Mesothelial cell of epicardium (in vitro differentiated cells): ENCODE measurements at places on chromosomes 7 and 10.

GRCh38 chr7:25389489-25390106 is 161.3 kb upstream of the NPVF start:
- H3K4me3 ChIP-seq = no peak overlapping the region
- H3K27me3 ChIP-seq = peaks cover 18% of the 10 kb centered on the region
- H3K27ac ChIP-seq = no peak overlapping the region
- no peaks in the 10 kb centered on the region for H3K36me3 ChIP-seq
- peaks cover 36% of the 10 kb centered on the region for H3K4me1 ChIP-seq

- no peak for DNase-seq
- peaks cover 2% of the 10 kb centered on the region for H3K36me3 ChIP-seq
- no peaks in the 10 kb centered on the region for H3K4me1 ChIP-seq
- H3K27me3 ChIP-seq = peaks cover 9% of the 10 kb centered on the region
Measured at GRCh38 chr10:92677708-92678107, 12.0 kb upstream of the HHEX start.

DNA sequence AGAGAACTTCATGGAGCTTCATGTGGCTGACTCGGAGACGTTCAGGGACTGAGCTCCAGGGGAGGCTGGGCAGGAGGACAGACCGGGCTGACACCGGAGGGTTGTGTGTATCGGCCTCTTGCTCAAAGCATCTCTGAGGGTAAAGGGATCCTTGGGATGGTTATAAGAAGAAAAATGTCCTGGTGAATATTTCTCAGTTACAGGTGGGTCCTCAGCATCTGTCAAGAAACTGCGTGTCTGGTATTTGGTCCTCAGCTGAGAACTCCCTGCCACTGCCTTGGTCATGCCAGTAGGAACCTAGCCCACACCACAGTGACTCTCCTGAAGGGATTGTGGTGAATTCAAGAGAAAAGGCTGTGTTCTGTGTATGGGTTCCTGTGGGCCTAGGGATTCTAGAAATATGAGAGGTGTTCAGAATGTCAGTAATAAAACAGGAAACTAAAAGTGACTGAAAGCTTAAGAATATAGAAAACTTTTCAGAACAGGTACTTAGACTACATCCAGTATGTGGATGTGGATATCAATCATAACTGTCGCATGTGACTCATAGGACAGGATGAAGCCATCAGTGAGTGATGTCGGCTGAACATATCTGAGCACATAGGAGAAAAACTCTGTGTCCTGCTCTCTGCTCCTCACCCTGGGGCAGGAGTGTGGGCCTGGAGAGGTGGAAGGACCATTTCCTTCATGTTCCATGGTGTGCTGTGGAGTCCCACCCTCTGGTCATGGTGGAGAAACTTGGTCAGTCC is 28.4 kb downstream of the MBL2 start:
- no peaks in the 10 kb centered on the region for H3K27me3 ChIP-seq
- peaks cover 4% of the 10 kb centered on the region for H3K4me1 ChIP-seq
- no peak for DNase-seq
- H3K36me3 ChIP-seq = no peaks in the 10 kb centered on the region
- no peak overlapping the region for H3K27ac ChIP-seq
- no peak overlapping the region for H3K4me3 ChIP-seq

DNA sequence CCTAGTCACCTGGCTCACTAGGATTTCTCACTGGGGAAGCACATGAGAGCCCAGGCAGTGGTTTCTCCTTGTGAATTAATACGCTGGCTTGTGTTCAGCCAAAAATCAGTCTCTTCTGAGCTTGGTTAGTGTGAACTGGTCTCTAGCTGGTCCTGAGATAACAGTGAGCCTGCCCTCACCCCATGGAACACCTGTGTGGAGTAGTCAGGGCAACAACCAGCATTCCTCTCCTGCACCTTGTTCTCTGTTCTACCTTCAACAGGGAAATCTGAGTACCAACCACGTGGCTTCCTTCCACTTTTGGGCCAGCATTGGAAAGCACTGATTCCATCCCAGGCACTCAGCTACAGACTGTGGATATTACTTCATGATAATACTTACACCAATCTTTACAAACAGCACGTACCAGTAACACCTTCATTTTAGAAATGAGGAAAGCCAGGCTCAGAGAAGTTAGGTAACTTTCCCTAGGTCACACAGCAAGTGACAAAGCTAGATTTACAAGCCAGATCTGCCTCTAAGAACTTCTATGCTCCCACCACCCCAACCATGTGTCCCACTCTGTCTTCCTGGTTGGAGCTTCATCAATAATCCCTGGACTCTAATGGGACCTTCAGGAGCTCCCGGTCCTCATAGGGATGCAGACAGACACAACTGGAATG is 106.6 kb downstream of the GRID1 start:
- H3K4me1 ChIP-seq = no peaks in the 10 kb centered on the region
- no peaks in the 10 kb centered on the region for H3K36me3 ChIP-seq
- no peak overlapping the region for H3K4me3 ChIP-seq
- peaks cover 73% of the 10 kb centered on the region for H3K27me3 ChIP-seq

DNA sequence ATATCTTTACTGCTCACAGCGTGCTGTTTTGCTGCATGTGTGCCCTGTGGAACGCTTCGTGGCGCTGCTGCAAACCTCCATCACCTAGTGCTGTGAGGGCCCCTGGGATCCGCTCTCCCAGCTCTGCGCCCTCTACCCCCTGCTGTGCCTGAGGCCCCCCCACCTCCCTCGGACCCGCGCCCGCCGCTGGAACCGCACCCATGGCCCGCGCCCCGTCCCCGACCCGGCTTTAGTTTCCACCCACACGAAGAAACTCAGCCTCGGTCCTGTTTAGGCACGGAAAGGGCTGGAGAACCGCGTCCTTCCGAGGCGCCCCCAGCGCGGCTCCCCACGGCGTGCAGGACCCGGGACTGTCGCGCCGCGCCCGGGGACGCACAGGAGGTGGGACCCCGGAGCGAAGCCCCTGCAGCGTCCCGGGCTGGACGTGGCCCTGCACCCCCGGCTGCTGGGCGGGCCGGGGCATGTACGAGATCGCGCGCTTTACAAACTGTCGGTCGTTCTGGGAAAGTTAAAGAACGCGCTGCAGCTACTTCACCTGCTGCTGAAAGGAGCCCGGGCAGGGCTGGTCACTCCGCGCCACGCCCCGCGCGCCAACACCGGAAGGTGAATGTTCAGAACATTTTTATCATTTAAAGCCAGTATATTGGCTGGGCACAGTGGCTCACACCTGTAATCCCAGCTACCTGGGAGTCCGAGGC is 54.3 kb downstream of the BMS1 start:
- no peaks in the 10 kb centered on the region for H3K4me1 ChIP-seq
- DNase-seq = no peak
- no peaks in the 10 kb centered on the region for H3K27me3 ChIP-seq
- no peak overlapping the region for H3K27ac ChIP-seq
- H3K36me3 ChIP-seq = peaks cover 4% of the 10 kb centered on the region

DNA sequence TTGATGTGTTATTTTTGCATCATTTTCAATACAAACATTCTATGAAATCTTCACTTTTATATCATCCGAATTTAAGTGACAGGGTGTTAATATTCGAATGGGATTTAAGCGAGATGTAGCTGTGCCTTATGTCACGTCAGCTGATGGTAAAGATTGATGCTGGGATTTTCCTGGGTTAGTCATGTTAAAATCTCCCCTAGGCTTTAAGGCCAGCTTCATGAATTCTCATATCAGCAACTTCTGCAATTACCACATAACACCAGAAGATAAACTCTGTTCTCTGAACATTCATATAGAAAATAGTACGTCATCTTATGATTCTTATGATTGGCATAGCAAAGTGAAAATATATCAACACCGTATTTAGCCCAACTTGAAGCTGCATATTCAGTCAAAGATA is 669.2 kb downstream of the PCDH15 start:
- H3K27me3 ChIP-seq = no peaks in the 10 kb centered on the region
- H3K27ac ChIP-seq = no peak overlapping the region
- H3K36me3 ChIP-seq = peaks cover 23% of the 10 kb centered on the region
- peaks cover 14% of the 10 kb centered on the region for H3K4me1 ChIP-seq
- DNase-seq = no peak
- no peak overlapping the region for H3K4me3 ChIP-seq

GRCh38 chr10:112812586-112812985 is 137.5 kb upstream of the TCF7L2 start:
- peaks cover 76% of the 10 kb centered on the region for H3K4me1 ChIP-seq
- no peak overlapping the region for H3K4me3 ChIP-seq
- no peaks in the 10 kb centered on the region for H3K27me3 ChIP-seq
- H3K27ac ChIP-seq = peak overlapping the region; percentile 97

- DNase-seq = no peak
- no peak overlapping the region for H3K4me3 ChIP-seq
- no peaks in the 10 kb centered on the region for H3K4me1 ChIP-seq
Measured at GRCh38 chr7:142063551-142064442, 47.7 kb upstream of the MGAM2 start.

DNA sequence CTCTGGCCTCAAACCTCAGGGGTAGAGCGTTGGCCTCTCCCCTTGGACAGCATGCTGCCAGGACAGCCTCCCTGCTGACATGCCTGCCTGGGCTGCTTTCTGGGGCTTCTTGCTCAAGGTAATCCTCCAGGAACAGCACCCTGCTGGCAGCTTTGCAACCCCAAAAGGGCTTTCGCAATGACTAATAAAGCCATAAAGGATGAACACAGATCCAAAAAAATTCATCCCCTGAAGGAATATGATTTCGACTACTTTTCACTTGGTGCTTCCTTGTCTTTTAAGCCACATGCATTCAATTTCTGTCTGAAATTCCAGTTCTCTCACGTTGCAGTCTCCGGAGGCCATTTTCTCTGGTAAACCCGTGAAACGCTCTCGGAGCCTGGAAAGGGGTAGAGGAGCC is 15.1 kb upstream of the SH3PXD2A start:
- no peak overlapping the region for H3K4me3 ChIP-seq
- H3K36me3 ChIP-seq = peaks cover 3% of the 10 kb centered on the region
- H3K27ac ChIP-seq = peak overlapping the region; percentile 39
- no peaks in the 10 kb centered on the region for H3K27me3 ChIP-seq
- no peak for DNase-seq

DNA sequence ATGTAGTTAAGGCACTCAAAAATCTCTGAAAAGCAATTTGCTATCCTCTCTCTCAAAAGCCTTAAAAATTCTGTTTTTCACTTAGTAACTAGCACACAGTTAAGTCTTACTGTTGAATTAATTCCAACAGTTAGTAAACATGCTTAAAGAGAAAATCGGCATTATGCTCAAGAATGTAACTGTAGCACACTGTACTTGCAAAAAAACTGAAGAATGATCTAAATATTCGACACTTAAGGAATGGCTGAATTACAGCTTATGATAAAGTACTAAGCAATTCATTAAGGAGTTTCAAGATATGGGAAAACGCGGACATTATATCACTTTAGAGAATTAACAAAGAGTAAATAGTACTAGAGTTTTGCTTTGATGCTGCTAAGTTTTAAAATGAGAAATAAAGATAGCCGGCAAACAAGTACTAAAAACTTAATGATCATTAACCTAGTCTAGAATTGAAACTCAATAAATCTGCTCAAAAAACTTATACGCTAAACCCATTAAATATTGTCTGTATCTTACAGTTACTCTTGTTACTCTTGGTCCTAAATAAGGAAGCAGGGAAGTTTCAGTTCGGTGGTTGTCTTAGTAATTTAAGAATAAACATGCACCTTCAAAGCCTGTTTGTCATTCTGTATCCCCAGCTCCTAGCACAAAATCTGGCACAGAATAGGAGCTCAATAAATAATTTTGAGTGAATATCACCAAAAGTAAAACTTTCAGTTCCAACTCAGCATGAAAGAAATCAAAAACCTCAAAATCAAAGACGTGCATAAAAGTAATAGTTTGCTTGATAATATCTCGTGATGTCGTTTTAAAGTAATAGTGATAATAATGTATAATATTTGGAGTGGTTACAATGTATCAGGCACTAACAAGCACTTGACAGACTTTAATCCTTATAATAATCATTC is 1.2 kb downstream of the TRDMT1 start:
- no peaks in the 10 kb centered on the region for H3K27me3 ChIP-seq
- H3K36me3 ChIP-seq = peaks cover 2% of the 10 kb centered on the region
- H3K27ac ChIP-seq = peak overlapping the region; percentile 94
- DNase-seq = no peak

- H3K4me1 ChIP-seq = no peaks in the 10 kb centered on the region
- no peak overlapping the region for H3K27ac ChIP-seq
- no peak overlapping the region for H3K4me3 ChIP-seq
- no peaks in the 10 kb centered on the region for H3K27me3 ChIP-seq
- H3K36me3 ChIP-seq = no peaks in the 10 kb centered on the region
- no peak for DNase-seq
Measured at GRCh38 chr7:141960687-141961422, 12.7 kb downstream of the TAS2R38 start.

GRCh38 chr7:131141443-131141967 is 186.2 kb upstream of the MKLN1 start:
- no peaks in the 10 kb centered on the region for H3K27me3 ChIP-seq
- no peaks in the 10 kb centered on the region for H3K36me3 ChIP-seq
- H3K4me1 ChIP-seq = no peaks in the 10 kb centered on the region
- DNase-seq = no peak
- no peak overlapping the region for H3K4me3 ChIP-seq
- no peak overlapping the region for H3K27ac ChIP-seq

DNA sequence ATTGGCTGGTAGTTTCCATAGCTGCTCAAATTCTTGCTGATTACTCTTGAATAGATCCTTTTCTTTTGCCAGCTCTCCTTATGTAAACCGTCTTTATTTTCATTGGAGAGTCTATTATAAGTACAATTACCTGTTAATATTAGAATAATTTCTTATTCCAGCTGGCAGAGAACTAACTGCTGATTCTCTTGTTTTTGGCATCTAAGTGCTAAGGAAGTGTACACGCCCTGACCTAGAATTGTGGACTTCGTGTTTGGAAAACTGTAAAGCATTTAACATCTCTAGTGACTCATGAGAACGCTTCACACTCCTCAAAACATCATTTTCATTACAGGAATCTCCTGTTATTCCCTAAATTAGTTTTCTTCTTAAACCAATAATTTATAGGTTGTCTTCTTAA is 39.9 kb upstream of the FAM171A1 start:
- H3K4me1 ChIP-seq = no peaks in the 10 kb centered on the region
